ENCODE measurements at places on chromosomes 2 and 18.
A peak's percentile ranks its signal among the peaks of the same experiment; 100 is the strongest.

DNA sequence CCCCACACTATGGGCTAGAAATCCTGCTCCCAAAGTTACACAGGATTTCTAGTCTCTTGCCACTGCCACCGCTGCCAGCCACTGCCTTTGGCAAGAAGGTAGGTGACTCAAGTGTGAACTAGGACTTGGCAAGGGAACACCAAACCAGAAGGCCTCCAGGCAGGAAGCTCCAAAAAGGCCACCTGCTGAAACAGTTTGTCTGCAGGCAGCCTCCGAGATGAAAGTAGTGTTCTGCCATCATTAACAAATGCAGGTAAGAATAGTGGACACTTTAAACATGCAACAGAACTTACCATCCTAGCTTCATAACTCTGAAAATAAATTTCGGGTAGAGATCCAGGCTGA, 3.9 kb downstream of the ANKRD44 start:
- no peak for DNase-seq

DNA sequence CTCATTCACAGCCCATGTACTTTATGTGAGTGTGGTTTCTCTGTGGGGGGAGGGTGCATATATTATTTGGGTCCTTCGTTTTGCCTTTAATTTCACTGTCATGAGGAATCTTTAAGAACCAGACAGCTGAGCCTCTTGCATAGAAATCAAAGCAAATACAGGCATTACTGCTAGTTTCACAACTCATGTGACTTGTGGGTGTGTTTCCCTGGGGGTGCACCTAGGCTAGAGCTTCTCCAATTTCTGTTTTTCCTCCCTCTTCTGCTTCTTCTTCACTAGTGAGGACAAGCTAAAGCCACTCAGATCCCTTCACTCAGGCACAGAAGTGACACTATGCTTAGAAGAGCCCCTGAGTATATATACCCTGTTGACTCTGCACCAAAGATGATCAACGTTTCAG, 131.4 kb downstream of the ACOXL start:
- DNase-seq: peak; percentile 18

DNA sequence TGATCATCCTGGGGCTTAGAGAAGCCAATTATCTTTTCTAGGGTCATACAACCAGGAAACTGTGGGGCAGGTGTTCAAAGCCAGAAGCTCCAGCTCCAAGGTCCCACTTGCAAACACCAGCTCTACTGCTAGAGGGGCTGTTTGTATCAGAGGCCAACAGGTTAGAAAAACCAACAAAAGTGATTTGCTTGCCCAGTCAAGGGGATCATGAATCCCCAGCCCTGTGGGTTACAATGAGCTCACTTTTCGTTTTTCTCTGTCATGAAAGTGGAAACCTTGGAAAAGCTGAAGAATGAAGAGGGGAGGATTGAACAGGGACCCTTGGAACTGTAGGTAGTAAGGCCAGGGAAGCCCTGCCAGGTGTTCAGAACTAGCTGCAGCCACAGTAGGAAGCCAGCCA, 119.2 kb downstream of the SPP2 start:
- no peak for DNase-seq

- no peak for DNase-seq
These were observed 18.2 kb downstream of the IWS1 start for GRCh38 chr2:127508023-127508630.

DNA sequence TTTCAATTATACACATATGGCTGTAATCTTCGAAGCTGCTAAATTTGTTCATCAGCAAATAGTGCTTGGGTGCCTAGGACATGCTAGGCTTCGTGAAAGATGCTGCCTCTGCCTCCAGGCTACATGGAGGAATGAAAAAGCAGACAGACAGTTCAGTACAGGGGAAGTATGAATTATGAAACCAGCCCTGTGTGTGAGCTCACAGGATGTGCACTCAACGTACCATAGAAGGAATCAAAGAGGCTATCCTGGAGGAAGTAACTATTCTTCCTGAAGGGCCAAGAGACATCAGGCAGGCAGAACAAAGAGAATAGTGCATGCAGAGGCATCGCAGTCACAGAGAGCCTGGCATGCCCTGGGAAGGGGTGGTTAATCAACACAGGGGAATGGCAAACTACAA, 61.4 kb downstream of the DYM start:
- no peak for DNase-seq

- DNase-seq: peak; percentile 61
These were observed 31.2 kb upstream of the C1GALT1C1L start for GRCh38 chr2:43707255-43708015.

DNA sequence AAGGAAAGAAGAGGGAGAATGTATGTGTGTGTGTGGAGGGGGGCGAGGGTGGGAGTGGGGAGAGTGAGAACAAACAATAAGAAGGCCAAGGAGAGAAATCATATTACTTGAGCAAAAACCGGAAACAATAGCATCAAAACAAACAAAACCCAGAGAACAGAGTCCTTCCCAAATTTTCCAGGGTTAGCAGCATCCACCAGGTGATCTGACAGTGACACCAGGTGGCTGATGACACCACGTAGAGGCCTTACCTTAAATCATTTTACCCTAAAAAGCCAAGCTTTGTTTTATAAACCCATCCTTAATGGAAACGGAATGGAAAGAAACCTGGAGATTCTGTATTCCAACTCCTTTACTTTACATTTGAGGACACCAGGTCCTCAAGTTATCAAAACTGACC, 42.9 kb downstream of the CDCA7 start:
- DNase-seq: no peak

DNA sequence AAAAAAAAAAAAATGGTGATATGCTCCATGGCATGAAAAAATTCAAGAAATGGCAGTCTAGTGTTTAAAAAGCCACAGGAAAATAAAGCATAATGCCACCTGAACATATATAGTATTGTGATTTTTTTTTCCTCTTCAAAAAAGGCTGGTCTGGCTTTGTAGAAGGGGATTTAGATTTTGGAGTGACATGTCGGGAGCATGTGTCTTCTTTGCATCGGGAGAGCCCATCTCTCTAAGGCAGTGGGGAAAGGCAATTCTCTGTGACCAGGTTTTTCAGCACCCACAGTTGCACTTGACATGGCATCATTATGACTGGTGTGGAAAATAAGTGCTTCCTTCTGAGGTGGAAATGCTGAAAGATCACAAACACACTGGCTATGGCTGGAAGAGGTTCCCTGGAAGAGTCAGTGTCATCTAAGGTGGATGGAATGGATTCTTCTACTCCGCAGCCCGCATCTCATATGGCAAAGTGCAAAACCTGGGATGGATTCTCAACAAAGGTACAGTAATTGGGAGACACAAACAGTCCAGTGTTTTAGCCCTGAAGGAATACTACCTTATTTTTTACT, 172.5 kb downstream of the AGAP1 start:
- DNase-seq: no peak

- no peak for DNase-seq
These were observed 33.6 kb upstream of the EFEMP1 start for GRCh38 chr2:55957142-55957541.

GRCh38 chr18:67600181-67601180, 84.0 kb upstream of the DSEL start:
- DNase-seq: no peak

- no peak for DNase-seq
These were observed 48.5 kb downstream of the LPIN2 start for GRCh38 chr18:2964361-2965010.

- peak; percentile 83 for DNase-seq
These were observed 171.5 kb downstream of the CELF4 start for GRCh38 chr18:37393945-37394609.

DNA sequence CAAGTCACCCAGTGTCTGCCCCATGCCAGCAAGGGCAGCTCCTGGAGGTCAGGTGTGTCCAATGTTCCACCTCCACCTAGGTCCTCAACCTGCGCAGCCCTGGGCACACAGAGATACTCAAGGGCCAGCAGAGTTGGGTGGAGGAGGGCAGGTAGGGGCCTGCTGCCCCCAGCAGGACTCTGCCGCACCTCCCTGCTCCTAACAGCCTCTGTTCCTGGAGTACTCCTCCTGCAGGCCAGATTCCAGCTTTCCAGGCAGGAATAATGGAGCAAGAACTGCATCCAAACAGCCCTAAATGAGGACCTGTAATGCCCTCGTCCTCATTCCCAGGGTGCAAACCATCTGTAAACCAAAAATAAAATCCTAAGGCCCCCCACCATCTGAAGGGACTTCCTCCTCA, 44.4 kb upstream of the ACAA2 start:
- DNase-seq: no peak

DNA sequence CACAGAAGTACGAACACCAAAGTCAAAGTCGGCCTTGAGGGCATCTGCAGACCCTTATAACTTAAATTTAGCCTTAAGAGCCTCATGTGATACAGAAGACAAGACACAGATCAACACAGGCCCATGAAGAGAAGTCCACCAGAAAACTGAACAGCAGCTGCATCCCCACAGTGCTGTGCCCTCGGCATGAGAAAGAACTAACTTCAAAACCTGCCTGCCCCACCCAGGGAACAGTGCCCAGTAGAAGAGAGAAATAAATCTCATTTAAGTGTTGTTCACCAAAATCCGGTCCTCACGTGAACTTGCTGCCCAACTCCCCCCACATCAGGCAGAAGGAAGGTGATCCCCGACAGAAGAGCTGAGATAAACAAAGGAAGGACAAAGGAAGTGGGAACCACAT, 73.7 kb downstream of the PXDN start:
- DNase-seq: no peak
